ENCODE measurements at places on chromosomes 6 and 20. TPM values are rescaled to one million over a fixed set of nuclear protein-coding genes. Genes with fewer than 3 reads are reported as not detected.

Gene HEBP2
- total RNA-seq, result 10.7 TPM

Gene MACROD2
- total RNA-seq, result 1.2 TPM

Gene HLA-DMA
- 10.3 TPM for total RNA-seq

Gene ZC3H12D
- total RNA-seq, result 0.10 TPM

Gene CLIC5
- total RNA-seq, result not detected

Gene TCF21
- total RNA-seq, result not detected

Gene BEND3
- total RNA-seq, result 2.1 TPM

Gene EYS
- total RNA-seq, result 0.17 TPM

Gene MANEA
- 8.5 TPM for total RNA-seq

Gene CRIP3
- not detected for total RNA-seq

Gene HDGFL1
- total RNA-seq, result not detected

Gene TP53TG5
- not detected for total RNA-seq

Gene BNIP5
- not detected for total RNA-seq

Gene CTAGE9
- not detected for total RNA-seq

Gene SLPI
- 79.8 TPM for total RNA-seq

Gene ZFP57
- total RNA-seq, result not detected

Gene AFDN
- total RNA-seq, result 13.5 TPM

Gene MAFB
- 0.25 TPM for total RNA-seq

Gene ANGPT4
- total RNA-seq, result 1.3 TPM

Gene CTSA
- 102 TPM for total RNA-seq

Gene SLC4A11
- total RNA-seq, result not detected

Gene OTOR
- total RNA-seq, result not detected

Gene KCNK15
- not detected for total RNA-seq

Gene BPHL
- 19.0 TPM for total RNA-seq

Gene ADGRF5
- not detected for total RNA-seq

Gene PKIG
- total RNA-seq, result 73.8 TPM

Gene GPR6
- not detected for total RNA-seq

Gene SEC63
- 6.6 TPM for total RNA-seq

Gene KCNK17
- total RNA-seq, result not detected

Gene C20orf141
- not detected for total RNA-seq

Gene WFDC2
- not detected for total RNA-seq

Gene RTN4IP1
- 12.9 TPM for total RNA-seq

Data from H4 (cell line).